ENCODE measurements at places on chromosomes 16 and 17.

GRCh38 chr16:88292007-88292970 lies 90.5 kb upstream of the ZNF469 start:
- DNase-seq, result no peak

DNA sequence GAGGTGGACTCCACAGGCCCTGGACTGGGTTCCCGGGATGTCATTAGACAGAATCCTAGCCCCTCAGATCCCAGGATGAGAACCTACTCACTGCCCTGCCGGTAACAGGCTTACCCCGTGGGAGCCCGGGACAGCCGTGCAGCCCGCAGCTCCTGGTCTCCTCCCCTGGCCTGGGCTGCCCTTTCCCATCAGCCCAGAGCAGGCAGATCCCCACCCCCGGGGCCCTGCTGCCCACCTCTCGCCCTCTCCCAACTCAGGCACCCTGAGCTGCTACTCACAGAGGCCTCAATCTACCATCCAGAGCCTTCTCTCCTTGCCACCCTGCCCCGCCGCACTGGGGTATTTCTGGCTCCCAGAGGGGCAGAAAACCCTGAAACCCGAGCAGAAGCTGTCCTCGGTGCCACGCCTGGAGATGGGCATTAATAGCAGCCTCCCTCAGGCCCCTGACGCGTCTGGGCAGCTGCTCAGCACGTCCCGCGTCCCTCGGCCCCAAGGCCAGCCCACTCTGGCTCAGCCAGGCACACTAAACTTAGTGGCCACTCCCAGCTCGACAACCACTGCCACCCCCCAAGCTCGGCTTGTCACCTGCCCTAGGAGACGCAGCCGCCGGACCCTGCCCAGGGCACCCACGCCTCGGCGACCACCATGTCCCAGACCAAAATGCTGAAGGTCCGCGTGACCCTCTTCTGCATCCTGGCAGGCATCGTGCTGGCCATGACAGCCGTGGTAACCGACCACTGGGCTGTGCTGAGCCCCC lies at the start of gene CACNG1:
Gene CACNG1, plus strand, starts transcription at position 539 of the 757 bp plus-strand sequence. Its CDS starts 107 bp downstream, at position 646.
- no peak for DNase-seq

- no peak for DNase-seq
Observed at GRCh38 chr17:965311-965989, 14.1 kb downstream of the NXN start.

DNA sequence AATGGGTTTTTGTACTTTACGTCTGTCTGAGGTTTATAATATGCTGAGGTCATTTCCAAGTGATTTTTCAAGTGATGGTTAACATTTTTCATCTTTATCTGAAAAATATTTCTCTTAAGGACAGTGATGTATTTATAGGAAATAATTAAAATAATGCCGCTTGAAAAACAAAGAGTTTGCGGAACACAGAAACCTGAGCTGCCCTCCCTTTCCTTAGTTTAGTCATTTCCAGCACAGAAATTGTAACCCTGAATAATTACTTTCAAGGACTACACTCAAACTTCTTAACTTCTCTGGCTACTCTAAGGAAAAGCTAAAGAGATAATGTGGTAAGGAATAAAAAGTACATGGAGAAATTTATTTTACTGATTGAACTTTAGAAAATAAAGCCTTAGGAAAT lies 54.6 kb downstream of the MRTFB start:
- DNase-seq, result no peak

DNA sequence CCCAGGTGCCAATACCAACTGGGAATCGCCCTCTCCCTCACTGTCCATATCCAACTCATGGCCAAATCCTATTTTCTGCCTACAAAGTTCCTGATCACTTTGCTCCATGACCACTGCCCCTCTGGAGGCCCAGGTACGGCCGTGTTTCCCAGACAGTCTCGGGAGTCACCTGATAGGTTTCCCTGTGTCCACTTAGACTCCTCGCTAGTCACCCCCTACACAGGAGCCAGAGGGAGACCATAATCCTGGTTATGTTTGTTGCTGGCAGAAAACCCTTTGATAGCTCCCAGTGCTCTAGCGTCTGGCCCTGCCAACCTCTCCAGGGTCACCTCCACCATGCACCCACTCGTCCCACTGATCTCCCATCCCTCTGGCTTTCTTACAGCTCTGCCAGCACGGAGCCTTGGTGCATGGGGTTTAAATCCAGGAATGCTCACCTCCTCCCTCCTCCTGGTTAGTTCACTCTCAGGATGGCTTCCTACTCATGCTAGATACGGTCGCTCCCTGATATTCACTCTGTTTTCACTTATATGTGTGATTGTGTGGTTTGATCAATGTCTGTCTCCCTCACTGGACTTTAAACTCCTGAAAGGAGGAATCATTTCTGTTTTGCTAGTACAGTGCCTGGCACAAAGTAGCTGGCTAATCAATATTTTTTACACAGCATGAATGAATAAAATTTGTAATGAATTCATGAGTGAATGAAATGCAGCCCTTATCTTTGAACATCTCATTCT lies 7.5 kb upstream of the CALB2 start:
- no peak for DNase-seq

- peak; percentile 54 for DNase-seq
Observed at GRCh38 chr17:80220054-80220735, at the start of the genes SGSH and SLC26A11. TSS of gene SGSH (minus strand) at chr17:80220333. CDS start at chr17:80220313, 20 bp downstream. TSS of gene SLC26A11 (plus strand) at chr17:80220427. CDS start at chr17:80221561, 1,134 bp downstream.

- no peak for DNase-seq
Observed at GRCh38 chr16:729768-730665, 3.1 kb downstream of the HAGHL start.

GRCh38 chr16:22055881-22056280 lies 36.5 kb upstream of the VWA3A start:
- DNase-seq, result no peak

DNA sequence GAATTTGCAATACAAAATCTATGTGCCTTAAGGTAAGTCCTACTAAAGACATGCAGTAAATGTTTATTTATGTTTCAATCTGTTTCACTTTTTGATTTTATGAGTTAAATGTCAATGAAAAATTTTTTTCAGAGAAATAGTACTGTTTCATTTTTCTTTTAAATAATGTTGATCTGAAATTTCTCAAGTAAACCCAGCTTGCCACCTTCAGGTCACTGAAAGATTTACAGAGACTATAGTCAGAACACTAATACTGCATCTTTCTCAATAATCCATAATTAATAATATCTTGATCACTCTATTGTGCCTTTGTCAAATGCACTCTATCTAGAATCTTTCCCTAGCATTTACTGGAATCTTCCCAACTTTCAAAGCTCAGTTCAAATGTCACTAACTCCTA lies 6.5 kb upstream of the DHX40 start:
- DNase-seq, result no peak

DNA sequence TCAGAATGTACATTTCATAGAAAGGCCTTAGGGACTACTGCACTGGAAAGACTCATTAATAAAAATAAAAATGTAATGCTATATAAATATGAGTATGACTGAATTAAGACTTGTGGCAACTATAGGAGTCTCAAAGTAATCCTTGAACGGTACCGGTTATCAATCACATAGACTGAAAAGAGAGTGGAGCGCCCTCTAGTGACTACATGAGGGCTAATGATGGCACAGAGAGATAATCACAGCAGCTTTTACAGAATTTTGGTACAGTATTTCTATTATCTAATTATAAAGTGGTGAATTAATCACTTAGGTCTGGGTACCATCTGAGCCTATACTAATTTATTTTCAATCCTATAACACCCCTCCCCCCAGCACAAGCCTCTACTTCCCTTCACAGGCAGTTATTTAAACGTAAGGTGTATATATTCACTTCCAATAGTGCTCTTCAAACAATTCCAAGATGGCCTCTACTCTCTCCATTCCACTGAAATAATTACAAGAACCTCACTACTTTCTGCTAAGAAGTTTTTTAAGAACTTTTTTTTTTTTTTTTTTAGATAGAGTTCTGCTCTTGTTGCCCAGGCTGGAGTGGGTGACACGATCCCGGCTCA lies 40.7 kb upstream of the ANKFY1 start:
- DNase-seq, result peak; percentile 74

- no peak for DNase-seq
Observed at GRCh38 chr16:1182316-1182671, 29.4 kb downstream of the CACNA1H start.

DNA sequence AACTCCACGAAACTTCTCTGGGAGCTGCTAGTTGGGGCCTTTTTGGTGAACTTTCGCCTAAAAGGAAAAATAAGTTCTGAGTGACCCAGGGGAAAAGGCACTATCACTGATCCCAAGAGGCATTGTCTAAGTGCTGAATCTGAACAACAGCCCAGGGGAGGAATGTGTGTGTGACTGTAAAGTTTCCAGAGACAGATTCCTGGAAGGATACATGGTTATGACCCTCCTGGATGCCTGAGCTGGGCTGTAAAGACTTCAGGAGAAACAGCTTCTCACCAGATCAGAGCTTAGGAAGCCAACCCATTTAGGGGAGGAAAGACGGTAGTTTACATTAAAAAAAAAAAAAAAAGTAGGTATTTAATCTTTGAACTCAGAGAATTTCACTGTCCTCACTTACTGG lies 20.2 kb downstream of the HIGD1B start:
- DNase-seq, result no peak

GRCh38 chr16:88649924-88650748 lies 717 bp downstream of the CYBA start:
- DNase-seq, result no peak

- DNase-seq, result no peak
Observed at GRCh38 chr16:11034481-11034931, 90.1 kb downstream of the CLEC16A start.

- DNase-seq, result no peak
Observed at GRCh38 chr16:56353054-56353921, 72.1 kb downstream of the AMFR start.

GRCh38 chr17:19460700-19461099 lies 49.7 kb downstream of the RNF112 start:
- no peak for DNase-seq

- DNase-seq, result no peak
Observed at GRCh38 chr17:61208301-61209105, 191.1 kb upstream of the TBX2 start.

- no peak for DNase-seq
Observed at GRCh38 chr17:34447406-34447805, 84.4 kb upstream of the CCL1 start.

GRCh38 chr16:58399718-58400633 lies 7.7 kb downstream of the GINS3 start:
- DNase-seq, result no peak

DNA sequence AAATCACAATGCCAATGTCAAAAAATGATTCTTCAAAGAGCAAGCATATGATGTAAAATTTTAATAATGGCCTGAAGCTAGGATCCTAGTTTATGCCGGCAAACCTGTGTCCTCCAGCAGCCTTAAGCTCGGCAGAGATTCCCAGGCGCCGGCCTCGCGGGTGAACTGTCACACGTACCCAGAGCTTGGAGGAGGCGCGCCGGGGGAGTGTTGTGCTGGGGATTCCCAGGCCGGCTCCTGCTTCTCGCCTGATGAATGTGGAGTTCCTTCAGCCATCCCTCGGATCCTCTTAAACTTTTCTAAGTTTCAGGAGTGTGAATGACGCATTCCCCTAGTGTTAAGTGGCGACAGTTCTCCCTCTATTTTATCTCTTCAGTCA lies 19.1 kb upstream of the NTN1 start:
- DNase-seq, result no peak

GRCh38 chr17:83125515-83126274 lies 46.3 kb downstream of the METRNL start:
- DNase-seq, result peak; percentile 12

DNA sequence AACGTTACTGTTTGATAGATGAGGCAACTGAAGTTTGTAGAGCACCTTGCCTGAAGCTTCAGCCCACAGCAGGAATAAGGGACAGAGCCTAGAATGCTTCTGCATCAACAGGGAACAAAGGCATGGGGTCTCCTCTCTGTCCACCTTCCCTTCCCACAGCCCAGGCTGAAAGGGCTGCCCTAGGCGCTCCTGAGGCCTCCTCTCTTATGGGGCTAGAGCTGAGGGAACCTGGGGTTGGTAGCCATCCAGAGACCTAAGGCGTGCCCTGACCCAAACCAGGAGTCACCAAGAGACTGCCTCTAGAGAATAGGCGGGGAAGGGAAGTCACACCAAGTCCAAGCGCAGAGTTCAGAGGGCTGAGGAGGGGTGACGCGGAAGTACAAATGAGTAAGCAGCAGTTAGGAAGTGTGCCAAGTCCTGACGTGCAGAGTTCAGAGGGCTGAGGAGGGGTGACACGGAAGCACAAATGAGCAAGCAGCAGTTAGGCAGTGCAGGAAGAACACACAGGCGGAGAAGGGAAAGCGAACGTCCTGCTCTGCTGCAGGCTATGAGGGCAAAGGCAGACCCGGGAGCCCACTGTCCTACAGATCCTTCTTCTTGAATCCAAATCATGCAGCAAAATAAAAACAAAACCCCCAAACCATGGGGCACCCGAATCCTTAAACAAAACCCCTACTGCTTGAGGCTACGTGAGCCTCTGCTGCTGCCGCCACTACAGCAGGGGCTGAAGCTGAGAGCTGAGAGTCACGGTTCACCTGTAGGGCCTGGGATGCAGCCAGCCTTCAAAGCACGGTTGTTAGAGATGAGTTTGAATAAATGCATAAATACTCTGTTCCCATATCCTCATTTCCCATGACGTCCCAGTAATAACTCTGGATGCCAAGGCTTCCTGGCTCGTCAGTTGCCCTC lies 2.7 kb upstream of the SPG7 start:
- DNase-seq, result peak; percentile 94

GRCh38 chr16:87582216-87582965 lies 19.9 kb upstream of the JPH3 start:
- DNase-seq, result no peak

DNA sequence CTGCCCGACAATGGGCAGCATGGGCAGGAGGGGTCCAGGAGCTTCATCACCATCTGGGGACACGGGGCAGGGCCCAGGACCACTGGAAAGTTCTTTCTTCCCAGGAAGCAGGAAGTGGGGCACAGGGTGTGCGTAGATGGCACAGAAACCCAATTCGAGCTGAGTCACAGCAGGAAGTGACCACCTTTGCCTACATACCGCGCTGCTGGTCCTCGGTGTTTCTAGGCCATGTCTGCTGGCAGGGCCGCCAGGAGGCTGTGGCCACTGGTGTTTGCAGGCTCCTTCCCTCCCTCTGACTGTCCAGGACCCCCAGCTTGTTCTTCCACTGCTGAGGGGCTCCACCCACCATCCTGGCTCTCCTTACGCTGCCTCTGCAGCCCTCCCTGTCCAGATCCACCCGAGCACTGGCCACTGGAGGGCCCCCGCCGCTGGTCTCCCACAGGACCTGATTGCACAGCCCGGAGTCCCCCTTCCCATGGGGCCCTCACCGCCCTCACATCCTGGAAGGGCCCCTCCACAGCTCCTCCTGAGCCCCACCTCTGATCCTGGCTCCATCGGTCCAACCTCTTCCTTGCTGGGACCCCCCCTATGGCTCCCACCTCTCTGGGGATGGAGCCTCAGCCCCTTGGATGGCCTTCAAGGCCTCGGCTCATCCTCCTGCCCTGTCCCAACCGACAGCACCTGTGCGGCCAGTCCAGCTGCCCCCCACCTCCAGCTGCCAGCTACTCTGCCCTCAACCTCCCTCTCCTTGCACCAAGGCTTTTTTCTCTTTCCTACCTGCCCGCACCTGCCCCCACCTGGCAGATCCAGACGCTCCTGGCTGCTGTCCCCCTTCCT lies 14.5 kb upstream of the RASD1 start:
- no peak for DNase-seq

DNA sequence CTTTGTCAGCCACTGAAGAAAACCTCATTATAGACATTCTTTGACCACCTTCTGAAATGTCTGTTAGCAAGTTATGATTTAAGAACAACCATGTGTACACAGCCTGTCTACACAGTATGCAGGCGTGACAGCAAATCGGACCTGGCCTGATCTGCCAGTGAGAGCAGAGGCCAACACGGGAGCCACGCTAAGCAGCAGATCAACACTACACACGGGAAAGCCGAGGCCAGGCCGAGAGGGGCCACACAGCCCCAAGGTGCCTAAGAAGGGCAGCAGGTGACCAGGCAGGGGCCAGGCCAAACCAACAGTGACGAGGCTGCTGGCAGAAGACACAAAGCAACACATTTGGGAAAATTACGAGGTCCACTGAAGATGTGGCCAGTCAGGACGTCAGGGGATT lies 16.3 kb upstream of the FAAP100 start:
- DNase-seq, result no peak

Measured in CD4-positive, alpha-beta T cell treated with Interleukin-2 at 100 ng/mL for 4 hours (primary cell).